ENCODE measurements at places on chromosomes 2 and 18.

DNA sequence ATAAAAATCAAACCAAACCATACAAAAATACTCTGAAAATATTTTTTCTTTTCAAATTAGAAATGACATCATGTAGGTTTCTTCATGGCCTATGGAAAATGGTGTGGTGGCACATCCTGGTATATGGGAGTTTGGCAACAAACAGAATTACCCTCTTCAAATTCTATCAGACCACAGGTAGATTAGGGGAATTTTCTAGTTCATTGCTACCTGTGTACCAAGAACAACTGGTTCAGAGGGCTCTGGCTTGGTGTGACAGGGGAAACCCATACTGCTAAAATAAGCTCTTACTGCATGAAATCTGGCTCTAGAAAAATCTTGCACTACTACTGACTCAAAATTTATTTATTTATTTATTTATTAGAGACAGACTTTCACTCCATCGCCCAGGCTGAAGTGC lies 63.4 kb upstream of the PELI1 start:
- no peak for DNase-seq

DNA sequence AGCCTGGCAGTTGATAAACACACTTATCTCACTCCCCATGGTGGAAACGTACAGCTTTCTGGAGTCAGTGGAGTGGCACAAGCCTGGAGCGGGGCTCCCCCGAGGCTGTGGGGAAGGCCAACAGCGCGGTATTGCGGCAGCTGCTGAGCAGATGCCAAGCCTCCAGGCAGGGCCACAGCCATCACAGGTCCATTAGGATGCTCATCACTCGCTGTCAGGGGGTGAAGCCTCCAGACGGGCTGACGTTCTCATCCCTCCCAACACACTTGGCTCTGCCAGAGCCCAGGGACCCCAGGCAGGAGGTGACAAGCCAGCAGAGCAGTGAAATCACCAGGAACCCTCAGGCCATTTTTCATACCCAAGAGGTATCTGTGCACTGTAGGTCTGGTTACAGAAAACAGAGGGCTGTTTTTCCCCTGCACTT lies 529.2 kb upstream of the KLHL29 start:
- no peak for DNase-seq

DNA sequence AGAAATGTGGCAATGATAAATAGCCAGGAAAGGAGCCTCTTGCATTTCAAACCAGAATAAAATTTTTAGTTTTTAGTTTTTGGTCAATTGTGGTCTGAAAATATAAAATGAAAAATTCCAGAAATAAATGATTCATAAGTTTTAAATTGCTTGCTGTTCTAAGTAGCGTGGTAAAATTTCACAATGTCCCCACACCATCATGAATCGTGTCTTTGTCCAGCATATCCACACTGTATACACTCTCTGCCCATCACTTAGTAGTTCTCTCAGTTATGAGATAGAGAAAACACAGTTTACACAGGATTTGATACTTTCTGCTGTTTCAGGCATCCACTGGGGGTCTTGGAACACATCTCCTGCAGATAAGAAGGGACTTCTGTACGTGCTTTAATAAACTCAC lies 783.9 kb downstream of the TSN start:
- no peak for DNase-seq

GRCh38 chr2:159093497-159093896 lies 125.1 kb downstream of the TANC1 start:
- DNase-seq, result no peak

DNA sequence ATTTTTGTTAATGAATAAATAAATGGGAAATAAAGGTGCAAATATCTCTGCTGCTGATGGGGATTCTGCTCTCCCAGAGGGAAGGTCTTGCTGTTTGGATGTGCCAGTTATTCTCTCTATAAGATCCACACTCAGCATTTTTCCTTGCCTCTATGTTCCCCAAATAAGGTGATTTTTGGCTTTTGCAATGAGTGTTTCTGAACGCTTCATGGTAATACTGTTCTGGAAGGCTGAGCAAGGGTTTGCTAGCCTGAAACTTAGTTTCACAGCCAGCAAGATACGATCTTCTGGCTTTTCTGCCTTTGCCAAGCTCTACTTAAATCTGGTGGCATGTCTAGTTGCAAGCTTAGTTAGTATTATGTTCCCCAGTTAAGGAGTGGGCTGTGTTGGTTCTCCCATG lies 114.6 kb downstream of the LPIN1 start:
- no peak for DNase-seq

GRCh38 chr18:45325778-45326177 lies 289.5 kb upstream of the SLC14A2 start:
- DNase-seq, result no peak

DNA sequence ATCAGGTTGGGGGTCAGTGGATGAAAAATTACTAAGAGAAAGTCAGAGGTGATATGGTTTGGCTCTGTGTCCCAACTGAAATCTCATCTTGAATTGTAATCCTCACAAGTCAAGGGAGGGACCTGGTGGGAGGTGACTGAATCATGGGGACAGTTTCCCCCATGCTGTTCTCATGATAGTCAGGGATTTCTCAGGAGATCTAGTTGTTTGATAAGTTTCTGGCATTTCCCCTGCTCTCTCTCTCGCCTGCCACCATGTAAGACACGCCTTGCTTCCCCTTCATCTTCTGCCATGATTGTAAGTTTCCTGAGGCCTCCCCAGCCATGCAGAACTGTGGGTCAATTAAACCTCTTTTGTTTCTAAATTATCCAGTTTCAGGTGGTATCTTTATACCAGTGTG lies 945.8 kb upstream of the CRIM1 start:
- DNase-seq, result no peak

- no peak for DNase-seq
Measured at GRCh38 chr2:209395652-209396051, 28.2 kb upstream of the MAP2 start.

DNA sequence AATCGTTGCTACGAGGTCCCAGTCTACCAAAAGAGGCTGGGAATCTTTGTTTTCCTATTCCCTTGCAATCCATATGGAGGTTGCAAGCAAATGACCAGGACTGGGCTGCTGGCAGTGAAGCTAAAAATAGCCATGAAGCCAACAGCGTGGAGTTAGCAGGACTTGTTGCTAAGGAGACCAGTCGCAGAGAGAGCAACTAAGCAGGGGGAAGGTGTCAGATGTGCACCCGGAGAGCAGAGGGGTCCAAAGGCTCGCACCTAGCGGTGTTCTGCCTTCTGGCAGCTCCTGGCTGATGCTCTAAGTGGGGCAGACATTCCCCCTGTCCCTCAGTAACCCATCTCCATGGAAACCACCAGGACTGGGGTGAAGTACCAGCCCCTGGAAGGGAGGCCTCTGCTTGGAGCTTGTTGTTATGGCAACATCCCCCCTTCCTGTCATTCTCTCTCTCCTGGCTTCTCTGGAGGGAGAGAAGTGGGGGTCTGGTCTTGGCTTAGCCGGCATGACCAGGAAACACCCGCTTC lies 84.6 kb downstream of the DNMT3A start:
- DNase-seq, result no peak

DNA sequence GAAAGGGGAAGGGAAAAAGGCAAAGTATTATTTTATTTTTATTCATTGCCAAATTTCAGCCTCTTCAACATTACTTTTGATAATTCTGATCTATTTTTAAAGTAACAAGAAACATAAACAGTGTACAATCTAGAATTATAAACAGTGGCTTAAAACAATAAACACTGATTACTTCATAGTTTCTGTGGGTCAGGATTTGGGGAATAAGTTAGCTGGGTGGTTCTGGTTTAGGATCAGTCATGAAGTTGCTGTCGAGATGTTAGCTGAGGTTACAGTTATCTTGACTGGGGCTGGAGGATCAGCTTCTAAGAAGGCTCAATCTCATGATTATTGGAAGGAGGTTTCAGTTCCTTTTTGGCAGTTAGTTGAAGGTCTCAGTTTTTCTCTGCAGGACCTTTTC lies 109.2 kb downstream of the SCN2A start:
- no peak for DNase-seq

DNA sequence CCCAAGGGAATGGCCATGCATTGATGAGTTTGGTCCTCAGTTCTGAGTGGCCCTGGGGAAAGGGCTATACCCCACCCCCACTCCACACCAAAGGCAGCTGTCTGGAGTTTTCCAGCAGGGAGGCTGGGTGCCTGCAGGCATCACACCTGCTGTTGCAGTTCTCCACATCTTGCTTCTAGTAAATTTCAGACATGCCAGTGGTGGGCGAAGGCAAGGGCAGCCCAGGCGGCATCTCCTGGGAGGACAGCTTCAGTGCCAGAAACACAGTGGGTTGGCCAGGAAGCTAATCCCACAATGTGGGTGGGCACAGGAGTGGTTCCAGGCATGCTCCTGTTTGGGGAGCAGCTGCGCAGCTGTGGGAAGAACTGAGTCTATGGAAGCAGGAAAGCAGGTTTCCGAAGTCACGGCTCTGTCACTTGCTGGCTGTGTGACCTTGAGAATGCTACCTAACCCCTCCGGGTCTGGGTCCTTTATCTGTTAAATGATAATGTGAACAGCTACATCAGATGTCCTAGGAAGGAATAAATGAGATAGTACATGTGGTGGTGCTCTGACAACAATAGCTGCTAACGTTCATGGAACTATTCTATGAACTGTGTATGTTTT lies 84.6 kb upstream of the SPTBN1 start:
- DNase-seq, result no peak

DNA sequence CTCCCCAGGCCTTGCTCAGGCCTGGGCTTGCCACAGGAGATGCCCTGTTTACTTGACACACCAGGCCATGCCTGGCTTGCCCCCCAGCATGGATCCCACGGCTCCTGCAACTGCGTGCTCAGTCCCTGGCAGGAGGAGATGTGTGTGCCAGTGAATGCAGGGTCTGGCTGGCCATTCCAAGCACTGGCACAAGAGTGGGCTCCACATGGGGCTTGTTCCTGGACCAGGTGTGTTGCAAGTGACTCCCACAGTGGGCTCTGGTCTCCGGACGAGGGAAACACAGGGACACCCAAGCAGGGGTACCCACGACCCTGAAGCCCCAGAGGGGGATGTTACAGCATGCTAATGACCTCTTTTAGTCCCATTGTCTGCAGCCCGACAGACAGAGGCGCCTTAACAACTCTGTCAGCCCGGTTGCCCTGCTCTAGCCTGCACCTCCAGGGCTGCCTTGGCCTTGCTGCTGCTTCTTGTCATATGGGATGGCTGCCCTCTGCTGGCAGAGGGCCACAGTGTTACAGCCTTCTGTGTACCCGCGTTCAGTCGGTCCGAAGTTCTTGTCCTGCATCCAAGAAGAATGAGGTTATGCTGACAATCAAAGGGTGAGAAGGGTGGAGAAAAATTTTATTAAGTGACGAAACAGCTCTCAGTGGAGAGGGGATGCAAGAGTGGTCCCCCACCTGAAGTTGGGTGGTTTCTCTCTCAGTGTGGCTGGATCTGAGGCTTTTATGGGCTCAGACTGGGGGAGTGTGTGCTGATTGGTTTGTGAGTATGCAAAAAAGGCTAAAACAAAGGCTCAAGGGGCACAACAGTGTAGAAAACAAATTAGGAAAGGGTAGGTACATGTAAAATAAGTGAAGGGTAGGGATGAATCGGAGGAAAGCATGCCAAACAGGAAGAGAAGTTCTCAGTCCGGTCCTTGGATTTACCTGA lies 180.4 kb downstream of the MBD5 start:
- DNase-seq, result no peak

- no peak for DNase-seq
Measured at GRCh38 chr2:64212801-64213321, 68.6 kb upstream of the PELI1 start.

GRCh38 chr2:179613701-179614100 lies 247.7 kb downstream of the ZNF385B start:
- no peak for DNase-seq

GRCh38 chr18:64100116-64100922 lies 48.6 kb downstream of the LINC00305 start:
- DNase-seq, result peak; percentile 40

GRCh38 chr2:133523406-133523805 lies 44.9 kb downstream of the NCKAP5 start:
- no peak for DNase-seq

DNA sequence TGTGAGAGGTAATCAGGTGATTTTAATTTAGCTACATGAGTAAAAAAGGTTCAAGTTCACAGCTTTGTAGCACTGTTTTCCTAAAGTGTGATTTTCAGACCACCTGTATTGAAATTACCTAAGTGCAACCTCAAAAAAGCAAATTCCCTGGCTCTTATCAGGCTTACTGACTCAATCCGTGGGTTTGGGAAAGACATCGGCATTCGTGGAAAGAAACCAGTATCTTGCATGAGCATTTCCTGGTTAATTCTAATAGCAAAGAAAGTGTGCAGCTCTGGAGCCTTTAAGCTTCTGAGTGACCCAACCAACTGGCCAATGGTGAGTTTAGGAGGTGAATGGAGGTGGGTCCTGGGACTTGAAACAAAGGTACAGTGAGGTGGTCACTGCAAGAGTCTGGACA lies 300.9 kb downstream of the NBAS start:
- no peak for DNase-seq

DNA sequence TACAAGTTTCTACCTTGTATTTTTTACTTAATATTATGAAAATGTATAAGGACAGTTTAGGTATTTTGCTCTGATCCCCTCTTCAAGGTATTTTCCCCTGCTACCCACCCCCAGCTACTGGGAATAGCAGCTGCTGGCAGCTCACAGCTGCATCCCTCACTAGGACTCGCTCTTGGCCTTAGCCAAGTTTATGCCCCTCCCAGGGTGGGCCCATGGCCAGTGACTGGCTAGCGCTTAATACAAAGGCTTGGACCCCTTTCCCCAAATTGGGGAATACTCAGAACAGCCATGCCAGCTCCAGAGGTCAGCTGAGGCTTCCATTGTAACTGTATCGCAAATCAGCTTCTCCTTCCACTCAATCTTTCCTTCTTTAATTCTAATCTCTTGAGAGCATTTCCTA lies 131.3 kb downstream of the GFPT1 start:
- no peak for DNase-seq

DNA sequence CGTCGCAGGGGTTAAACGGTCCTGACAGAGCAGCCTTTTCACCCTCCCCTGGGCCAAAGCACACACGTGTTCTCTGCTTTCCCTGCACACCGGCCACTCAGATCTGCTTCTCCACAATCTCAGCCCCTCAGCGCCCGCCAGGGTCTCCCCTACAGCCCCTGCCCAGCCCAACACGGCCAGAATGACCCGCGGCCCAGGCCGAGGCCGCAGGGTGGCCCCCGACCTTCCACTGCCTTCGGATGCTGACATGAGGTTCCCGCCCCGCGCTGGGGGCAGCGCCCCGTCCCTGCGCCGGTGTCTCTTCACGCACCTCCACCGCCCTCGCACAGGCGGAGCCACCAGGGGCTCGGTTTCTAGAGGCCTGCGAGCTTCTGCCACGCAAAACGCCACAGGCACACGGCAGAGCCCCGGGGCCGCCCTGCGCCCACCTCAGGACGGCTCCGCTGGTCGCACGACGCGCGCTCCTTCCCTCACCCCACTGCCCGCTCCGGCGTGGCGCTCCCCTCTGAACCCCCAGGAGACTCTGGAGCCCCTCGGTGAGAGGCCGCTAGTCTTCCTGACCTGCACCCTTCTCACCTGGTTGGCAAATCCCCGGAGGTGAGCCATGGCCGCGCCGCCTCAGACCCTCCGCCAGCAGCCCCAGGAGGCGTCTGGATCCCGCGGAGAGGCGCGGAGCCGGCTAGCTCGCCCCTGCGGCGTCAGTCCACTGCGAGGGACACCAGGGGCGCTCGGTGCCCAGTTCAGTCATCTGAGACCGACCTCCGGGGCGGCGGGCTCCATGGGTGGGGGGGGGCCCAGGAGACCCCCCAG lies 749 bp downstream of the STK25 start:
- DNase-seq, result no peak

Measured in NCI-H1436 treated with DMSO at 0.1 percent for 48 hours (cell line).